ENCODE measurements at places on chromosomes 7 and 10.

DNA sequence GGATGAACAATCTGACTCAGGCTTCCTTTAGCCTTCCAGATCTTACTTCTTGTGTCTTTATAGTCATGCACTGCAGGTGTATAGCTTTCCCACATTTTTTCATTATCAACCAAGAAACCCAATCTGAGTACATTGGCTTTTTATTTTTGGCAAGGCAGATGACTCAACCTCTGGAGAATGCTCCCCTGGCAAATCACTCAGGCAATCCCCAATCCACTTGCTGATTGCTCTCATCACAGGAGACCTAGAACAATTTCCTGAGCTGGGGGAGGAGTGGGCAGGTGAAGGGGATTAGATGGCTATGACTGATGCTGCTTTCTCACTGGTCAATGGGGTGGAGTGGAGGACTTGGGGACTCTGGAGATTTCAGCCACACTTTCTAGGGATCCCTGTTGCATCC, 134.4 kb downstream of the SLC16A9 start:
- DNase-seq, result no peak

DNA sequence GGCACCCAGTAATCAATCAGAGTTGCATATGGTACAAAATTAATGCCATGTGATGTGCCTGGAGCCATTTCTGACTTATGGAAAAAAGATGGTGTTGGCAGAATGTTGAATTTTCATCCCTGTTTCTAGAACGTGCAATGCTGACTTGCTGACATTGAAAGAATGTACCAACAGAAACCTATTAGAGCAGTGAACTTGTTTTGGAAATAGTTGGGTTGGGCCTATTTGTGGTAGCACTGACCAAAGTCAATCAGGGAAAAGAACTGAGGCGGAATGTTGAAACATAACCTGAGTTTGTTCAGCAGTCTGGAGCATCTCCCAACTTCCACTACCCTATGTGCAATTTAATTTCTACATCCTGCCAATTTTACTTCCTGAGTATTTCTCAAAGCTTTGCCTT, 11.7 kb upstream of the KIAA1217 start:
- DNase-seq, result no peak

- no peak for DNase-seq
These were observed 40.5 kb upstream of the RHEB start for GRCh38 chr7:151560243-151560642.

DNA sequence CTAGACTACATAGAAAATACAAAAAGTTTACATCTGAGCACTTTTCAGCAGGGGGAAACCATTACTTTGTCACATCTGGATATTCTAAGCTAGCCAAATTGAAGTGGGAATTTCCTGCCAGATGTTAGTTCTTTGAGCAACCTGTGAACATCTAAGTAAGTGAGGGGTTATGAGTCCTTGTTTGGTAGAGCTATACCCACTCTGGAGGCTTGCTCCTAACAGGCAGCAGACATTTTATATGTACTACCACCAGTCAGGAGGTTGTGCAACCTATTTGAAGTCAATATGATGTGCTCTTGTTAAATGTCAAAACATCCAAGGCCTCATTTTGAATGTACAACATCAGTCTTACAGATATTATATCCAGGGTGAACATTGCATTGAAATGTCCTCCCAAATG, 143.3 kb upstream of the KAT6B start:
- no peak for DNase-seq

- DNase-seq, result no peak
These were observed 27.0 kb upstream of the KCNK18 start for GRCh38 chr10:117170244-117170643.

DNA sequence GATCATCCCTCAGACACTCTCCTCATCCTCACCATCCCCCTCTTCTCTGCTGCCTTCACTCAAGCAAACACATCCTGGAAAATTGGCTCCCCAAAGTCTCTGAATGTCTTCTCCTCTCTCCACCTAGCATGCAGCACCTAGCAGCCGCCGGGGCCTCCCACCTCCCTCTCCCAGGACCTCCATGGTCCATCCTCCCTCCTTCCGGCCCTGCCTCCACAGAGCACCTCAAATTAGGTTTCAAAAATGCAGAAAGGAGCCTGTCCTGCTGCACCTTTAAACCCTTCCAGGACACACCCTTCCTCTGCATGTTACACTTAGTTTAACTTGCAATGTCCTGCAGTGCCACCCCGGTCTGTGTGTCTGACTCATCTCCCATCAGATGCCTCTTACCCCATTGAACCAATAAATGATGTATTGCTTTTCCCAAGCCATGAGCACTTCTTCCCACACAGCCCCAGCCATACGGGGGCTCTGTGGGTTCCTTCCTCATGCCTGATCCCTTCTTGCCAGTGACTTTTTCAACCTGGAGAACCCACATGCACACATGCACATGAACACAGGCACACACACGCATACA, 582.5 kb upstream of the MGMT start:
- no peak for DNase-seq

DNA sequence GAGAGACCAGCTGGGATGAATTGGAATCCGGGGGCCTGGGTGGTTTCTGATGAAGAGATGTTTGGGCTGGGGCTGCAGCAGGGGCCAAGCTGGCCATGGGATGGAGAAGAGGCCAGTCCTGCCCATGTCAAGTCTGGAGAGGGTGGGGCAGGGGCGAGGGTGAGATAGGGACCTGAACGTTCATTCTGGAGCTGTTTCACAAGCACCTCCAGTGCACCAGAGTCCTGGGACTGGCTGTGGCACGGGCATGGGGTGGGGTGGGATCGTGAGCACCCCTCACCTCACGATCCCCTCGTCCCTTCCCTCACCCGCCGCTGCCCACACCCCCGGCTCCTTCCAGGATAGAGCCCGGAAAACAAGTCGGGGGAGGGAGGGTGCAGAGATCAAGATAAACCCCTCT, 25.8 kb upstream of the PSMG3 start:
- DNase-seq, result no peak
